ENCODE measurements at places on chromosomes 6 and 20.

DNA sequence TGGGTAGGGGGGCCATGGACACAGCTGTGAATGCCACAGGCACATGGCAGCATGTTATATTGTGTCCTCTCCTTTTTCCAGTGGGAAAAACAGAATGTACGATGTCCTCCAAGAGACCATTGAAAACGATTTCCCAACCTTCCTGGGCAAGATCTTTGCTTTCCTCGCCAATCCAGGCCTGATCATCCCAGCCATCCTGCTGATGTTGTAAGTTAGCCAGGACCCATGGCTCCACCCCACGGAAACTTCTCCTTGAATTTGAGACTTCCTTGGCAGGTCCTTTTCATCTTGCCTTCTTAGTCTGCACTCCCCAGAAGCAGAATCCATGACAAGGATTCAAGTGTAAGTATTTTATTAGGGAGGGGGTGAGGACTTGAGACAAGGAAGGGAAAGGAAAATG is 28.2 kb upstream of the NOP56 start:
- DNase-seq, result no peak

GRCh38 chr6:44833248-44833647 is 445.7 kb downstream of the CDC5L start:
- DNase-seq, result no peak

- DNase-seq, result peak; percentile 78
These were observed 20.1 kb downstream of the MRPS18A start for GRCh38 chr6:43667245-43668150.

GRCh38 chr6:143612186-143612585 is 65.6 kb upstream of the PHACTR2 start:
- no peak for DNase-seq

DNA sequence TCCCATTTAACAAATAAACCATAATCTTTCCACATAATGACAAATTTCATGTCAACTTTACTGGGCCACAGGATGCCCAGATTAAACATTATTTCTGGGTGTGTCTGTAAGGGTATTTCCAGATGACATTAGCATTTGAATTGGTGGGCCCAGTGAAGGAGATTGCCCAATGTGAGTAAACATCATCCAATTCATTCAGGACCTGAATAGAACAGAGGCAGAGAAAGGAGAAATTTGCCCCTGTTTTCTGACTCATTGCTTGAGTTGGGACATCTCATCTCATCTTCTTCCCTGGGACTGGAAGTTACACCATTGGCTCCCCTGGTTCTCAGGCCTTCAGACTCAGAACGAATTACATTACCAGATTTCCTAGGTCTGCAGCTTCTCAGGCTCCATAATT is 142.9 kb downstream of the TPBG start:
- no peak for DNase-seq

DNA sequence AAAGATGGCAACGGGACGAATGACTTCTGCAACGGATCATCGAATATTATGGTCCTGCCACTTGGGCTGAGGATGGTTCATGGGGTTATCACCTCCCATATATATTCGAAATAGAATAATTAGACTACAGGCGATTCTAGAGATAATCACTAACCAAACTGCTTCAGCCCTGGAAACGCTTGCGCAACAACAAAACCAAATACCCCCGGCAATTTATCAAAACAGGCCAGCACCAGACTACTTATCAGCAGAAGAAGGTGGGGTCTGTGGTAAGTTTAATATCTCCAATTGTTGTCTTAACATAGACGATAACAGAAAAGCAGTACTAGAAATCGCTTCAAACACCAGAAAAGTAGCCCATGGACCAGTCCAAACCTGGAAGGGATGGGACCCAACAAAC is 31.0 kb upstream of the ULBP3 start:
- no peak for DNase-seq

- DNase-seq, result no peak
These were observed 8.9 kb upstream of the UBE2V1 start for GRCh38 chr20:50121858-50122271.

- no peak for DNase-seq
These were observed 248.6 kb downstream of the HIVEP2 start for GRCh38 chr6:142696123-142697000.

DNA sequence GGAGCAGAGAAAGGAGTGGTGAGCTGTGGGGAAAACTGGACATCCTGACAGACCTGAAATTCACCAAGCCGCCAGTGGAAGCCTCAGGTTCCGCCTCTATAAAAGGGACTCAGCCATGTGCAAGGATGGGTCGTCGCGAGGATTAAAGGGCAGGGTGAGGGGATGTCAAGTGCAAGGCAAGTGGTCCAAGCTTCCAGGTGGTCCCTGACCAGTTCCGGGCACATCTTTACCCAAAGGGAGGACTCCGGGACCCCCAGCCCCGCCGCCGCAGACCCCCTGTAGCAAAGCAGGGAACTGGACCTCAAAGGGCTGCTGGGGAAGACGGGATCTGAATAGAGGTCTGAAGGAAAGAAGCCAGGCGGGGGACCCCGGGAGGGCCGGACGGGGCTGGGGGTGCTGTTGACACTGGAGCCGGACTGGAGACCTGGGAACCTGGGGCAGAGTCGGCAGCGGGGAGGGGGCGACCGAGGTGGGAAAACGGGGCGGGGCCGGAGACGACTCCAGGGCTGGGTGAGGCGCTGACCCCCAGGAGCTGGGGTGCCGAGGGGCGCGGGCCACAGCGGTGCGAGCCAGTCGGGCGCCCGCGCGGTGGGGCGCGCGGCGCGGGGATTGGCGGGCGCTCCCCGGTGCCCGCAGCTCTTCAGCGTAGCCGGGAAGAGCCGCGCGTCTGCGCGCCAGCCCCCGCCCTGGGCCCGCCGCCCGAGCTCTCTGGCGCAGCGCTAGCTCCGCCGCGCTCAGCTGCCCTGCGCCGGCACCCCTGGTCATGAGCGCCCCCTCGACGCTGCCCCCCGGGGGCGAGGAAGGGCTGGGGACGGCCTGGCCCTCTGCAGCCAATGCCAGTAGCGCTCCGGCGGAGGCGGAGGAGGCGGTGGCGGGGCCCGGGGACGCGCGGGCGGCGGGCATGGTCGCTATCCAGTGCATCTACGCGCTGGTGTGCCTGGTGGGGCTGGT is at the start of gene SSTR4:
TSS of gene SSTR4 (plus strand) at position 592 of the 951 bp plus-strand sequence. CDS start at position 764, 172 bp downstream.
- DNase-seq, result no peak

DNA sequence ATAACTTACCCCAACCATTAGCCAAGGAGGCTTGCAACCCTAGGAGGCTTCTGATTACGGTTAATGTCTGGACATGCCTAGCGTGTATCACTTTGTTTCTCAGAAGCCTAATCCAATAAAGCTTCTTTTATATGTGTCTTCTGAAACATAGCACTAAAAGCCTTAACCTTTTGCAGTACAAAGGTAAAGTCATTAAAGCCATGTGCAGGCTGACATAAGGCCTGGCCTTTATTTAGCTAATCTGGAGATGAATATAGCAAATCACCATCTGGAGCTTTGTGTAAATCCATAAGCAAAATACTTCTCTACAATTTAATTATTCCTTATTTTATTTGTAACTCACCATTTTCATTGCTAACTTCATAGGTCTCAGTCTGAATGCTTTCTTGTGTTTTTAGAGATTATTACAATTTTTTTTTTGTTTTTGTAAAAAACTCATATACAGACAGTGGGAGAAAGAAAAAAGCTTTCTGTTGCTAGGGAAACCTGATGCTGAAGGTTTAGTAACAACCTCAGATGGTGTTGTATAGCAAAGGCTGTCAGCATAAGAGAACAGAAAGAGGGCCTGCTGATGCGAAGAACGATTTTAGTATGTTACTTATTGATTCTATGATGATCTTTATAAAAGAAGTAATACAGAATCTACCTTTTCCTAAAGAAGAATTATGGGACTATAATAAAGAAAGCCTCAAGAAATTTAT is at the start of gene EYS:
TSS of gene EYS (minus strand) at position 101 of the 701 bp plus-strand sequence. CDS start 211,816 bp downstream, outside the sequence.
- DNase-seq, result no peak

DNA sequence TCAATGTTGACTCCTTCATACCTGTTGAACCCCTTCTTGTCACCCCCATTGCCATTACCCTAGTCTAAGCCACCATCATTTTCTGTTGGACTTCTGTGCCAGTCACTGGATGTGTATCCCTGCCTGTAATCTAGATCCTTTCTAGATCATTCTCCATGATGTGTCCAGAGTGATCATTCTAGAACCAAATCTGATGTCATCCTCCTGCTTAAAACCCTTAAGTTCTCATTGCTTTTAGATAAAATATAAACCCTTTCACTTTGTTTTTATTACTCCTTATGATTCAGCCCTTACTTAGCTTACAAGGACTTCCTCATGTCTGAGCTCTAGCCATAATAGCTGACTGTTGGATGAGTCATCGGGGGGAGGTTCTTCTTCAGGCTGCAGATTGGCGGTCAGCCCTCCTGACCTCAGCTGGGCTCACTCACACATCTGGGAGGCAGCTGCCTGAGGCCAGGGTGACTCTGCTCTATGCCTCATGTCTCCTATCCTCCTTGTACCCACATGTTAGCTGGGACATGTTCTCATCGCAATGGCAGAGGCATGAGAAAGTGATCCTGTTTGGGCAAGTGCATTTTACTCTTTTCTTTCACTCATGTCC is 287.6 kb downstream of the ESR1 start:
- DNase-seq, result no peak

- DNase-seq, result no peak
These were observed 72.3 kb downstream of the MRPL14 start for GRCh38 chr6:44054721-44055559.

- DNase-seq, result no peak
These were observed 1642.2 kb downstream of the KHDRBS2 start for GRCh38 chr6:60643870-60644269.

DNA sequence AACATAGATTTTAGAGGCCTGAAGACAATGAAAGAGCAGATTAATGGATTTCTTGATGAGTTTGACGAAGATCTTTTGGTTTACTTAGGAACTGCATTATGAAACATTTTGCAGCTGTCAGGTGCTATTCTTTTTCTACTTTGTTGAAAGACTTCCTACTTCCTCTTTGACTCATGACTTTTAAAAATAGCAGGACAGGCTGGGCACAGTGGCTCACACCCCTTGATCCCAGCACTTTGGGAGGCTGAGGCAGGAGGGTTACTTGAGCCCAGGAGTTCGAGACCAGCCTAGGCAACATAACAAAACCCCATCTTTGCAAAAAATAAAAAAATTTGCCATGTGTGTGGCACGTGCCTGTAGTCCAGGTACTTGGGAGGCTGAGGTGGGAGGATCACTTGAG is 52.0 kb downstream of the ITCH start:
- DNase-seq, result no peak

- DNase-seq, result peak; percentile 21
These were observed 32.3 kb downstream of the CNKSR3 start for GRCh38 chr6:154478021-154478700.

GRCh38 chr6:132132422-132132821 is 181.2 kb upstream of the CCN2 start:
- no peak for DNase-seq

GRCh38 chr20:13449868-13450434 is 188.8 kb downstream of the TASP1 start:
- no peak for DNase-seq

DNA sequence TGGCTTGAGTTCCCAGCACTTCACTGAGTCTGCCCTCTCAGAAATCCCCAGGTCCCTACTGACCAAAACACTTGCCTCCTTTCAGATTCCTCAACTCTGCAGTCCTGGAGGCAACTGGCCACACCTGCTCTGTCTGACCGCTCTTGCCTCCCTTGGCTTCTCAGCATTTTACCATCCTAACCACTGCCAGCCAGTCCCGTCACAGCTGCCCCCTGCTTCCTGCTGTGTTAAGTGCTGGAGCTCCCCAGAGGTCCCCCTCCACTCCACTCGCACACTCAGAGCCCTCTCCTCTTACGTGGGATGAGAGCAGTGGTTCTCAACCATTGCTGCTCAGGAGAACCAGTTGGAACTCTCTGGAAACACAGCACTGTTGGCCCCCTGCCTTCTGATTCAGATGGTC is 20.5 kb downstream of the ADAT2 start:
- DNase-seq, result no peak

- DNase-seq, result no peak
These were observed 74.1 kb upstream of the TCF21 start for GRCh38 chr6:133814797-133815196.

Data from midbrain (tissue), 1 donor.